ENCODE measurements at places on chromosomes 7 and 10.

GRCh38 chr7:81725812-81726127 is 44.1 kb downstream of the HGF start:
- DNase-seq = peak; percentile 90

GRCh38 chr10:5360318-5360915 is 4.3 kb upstream of the UCN3 start:
- no peak for DNase-seq

- no peak for DNase-seq
These were observed 764.6 kb upstream of the GHITM start for GRCh38 chr10:83374741-83375140.

DNA sequence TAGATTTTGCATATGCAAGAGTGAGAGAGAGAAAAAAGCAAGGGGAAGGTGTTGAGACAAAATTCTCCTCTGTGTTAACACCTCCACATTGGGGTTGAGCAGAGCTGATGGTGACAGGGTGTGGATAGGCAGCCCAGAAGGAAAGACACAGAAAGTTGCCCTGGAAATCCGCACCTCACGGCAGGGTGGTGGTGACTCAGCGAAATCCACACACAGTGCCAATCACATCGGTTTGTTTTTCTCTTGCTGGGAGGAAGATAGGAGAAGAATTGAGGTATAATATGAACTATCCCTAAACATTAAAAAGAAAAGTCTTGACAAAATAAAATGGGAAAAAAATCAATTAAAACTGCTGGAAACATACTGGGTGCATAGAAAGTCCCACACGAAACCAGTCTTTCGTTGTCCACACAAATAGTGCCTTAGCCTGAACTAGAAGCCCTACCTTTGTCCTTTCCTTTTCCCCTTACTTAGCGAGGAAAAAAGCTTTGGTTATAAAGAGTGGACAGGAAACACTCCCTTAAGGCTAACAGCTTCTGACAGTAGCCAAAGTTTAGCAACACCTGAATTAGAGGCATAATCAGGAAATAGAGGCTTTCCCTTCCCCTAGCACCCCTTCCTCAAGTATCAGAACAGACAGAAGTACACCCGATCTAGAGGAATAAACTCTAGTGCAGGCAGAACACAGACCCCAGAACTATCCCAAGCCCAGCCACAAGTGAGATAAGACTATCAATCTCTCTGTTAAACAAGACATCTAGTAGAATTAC is 39.2 kb upstream of the DNAJC1 start:
- no peak for DNase-seq

GRCh38 chr7:79317728-79318127 is 135.7 kb downstream of the MAGI2 start:
- DNase-seq = peak; percentile 89

DNA sequence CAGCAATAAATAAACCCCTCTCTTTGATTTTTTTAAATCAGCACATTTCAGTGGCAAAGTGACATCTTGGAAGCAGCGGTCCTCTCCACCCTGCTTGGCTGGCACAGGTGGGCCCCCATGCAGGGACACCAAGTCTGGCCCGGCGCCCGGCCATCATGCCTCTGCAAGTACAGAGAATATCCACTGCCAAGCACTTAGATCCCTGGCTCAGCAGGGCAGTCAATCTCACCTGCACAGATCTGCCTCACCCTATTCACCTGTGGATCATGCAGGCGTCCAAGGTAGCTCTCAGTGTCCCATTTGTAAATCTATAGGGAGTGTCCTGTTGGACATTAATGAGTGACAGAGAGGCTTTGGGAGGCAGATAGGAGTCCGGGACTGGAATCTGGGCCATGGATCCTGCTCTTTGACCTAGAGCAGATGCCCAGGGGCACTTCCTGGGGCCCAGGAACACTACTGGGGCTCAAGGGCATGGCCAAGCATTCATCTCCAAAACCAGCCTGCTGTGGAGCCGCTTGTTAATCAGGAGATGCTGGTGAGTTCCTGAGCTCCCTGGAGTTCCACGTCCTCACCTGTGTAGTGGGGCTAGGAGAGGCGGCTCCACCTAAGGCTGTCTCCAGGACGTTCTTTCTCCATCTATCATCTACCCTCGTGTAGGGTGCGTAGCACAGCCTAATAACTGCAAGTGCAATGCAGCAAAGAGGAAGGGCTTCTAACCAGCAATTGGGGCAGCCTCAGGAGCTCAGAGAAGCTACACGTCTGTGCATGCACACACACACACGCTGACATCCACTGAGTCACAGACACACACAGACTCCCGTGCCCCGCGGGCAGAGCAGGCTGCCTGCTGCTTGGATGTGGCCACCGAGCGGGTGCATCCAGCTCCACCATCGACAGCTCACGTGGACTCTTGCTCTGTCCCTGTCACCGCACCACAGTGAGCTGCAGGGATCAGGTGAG is 123.6 kb downstream of the OAT start:
- no peak for DNase-seq

DNA sequence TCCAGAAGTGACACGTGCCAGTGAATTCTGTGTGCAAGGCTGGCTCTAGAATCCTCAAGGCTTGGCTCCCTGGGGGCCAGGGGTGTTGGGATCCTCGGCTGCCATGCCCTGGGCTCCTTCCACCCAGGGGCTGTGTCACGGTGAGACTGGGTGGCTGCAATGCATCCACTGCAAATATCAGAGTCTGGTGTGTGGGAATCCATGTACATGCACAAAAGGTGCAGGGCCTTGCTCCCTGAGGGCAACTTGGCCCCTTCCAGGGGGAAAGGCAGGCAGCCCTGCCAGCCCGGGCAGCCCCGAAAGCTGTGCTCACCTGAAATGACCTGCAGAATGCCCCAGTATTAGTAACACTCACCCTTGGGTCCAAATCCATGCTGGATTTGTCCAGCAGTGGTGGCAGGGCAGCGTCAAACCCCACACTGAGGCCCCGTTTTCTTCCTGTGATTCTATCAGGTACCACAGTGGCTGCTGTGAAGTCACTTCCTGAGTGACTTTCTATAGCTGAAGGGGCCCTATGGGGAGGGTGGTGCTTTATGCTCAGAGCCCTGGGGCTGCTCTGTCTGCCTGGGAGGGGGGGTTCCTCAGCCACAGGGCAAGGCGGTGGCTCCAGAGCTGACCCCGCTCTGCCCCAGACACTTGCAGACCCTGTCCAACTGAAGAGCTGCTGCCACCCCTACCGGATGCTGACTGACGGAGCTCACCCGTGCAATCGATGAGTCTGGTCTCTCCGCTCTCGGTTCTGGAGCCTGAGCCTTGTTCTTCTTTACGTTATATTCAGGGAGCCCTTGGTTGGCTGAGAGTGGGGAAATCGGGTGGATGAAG is 317.7 kb downstream of the GLRX3 start:
- no peak for DNase-seq

DNA sequence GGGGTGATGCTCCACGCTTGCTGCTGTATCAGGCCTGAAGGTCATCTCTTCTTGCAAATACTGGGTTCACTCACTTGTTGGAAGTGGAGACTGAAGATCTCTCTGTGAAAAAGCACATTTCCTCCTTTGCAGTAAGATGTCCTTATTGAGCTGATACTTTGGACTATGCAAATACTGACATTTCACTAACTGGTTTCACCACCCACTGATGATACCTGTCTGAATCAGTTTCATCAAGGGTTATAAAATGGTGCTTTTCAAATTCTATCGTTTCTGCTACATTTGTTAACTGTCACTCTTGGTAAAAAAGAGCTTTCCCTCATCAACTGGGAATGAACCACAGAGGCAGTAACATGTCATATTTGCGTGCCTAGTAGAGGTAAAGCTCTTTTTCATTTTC is 35.5 kb downstream of the RAB19 start:
- no peak for DNase-seq

- no peak for DNase-seq
These were observed 3.9 kb downstream of the LRWD1 start for GRCh38 chr7:102468478-102469350.

DNA sequence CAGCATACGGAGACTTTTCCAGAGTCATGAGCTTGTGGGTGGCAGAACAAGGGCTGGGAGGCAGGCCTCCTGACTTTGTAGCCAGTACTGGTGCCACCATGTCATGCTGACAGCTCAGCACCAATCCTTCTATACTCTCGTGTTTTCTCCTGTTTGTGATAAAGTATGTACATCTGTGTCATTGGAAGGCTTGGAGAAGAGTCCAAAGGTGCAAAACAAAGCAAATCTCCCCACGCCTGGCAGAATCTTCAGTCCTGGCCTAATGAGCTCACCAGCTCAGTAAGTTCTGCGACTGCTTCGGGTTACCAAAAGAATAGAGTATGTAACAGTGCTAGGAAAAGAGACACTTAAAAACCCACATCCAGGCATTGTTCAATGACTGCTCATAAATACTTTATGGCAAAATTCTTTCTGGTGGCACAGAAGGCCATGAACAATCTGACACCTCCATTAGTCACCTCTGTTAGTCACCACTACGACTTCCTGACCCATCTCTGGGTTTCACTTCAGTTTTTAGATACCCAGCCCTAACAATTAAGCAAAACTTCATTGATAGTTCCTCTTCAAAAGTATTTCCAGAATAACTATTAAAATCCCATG is 24.5 kb downstream of the STEAP1 start:
- peak; percentile 95 for DNase-seq

DNA sequence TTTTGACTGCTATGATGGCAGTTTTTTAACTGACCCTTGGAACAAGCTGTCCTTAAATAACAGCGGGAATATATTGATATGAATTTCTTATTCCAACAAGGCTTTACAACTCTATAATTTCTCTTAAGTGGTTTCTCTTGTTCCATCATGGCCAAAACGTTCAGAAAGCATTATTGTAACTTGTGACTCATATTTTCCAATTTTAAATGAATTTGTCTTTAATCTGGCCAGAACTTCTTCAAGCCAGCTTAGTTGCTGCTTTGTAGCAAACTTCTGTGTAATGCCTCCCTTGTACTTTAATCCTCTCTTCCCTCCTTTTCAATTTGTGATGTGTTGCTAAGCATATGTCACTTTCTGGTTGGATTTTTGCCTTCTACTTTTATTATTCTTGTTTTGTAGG is 271.9 kb downstream of the KIF20B start:
- no peak for DNase-seq

GRCh38 chr10:101358706-101359300 is 4.8 kb downstream of the BTRC start:
- peak; percentile 25 for DNase-seq

GRCh38 chr7:129222064-129222463 is 2.8 kb upstream of the AHCYL2 start:
- no peak for DNase-seq

DNA sequence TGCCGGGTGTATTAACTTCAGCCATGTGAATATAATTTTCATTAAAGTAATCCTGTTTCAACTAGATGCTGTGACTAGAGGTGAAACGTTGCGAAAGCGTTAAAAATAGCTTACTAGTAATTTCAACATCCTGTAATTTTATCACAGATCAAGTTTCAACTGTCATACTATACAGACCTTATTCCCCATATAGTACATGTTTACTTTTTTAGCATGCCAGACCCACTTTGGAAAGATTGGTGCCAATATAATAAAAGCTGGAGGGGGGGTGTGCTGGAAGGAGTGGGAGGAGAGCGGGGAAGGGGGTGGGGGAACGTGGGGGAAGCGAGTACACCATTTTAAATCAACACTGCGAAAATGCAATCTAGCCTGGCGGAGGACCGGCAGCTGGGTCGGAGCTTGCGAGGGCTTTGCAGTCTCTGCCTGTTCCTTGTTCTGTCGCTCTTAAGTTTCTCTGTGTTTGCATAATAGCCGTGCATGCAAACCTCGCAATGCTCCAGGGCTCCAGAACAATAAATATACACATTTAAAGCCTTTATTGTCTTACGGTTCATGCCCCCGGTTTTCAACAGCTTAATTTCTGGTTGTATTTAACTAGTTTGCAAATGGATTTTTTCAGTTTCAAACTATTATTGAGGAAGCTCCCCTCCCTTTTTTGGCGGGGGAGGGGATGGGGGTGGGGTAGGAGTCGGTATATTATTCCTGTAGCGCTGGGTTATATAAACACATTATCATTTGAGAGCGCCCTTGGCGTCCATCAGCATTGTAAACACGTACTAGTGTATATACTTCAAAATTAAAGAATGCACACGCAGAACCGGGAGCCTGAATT is 1.3 kb upstream of the ARID5B start:
- DNase-seq = peak; percentile 58

- peak; percentile 60 for DNase-seq
These were observed 514 bp downstream of the NHLRC2 start for GRCh38 chr10:113854761-113855588.

DNA sequence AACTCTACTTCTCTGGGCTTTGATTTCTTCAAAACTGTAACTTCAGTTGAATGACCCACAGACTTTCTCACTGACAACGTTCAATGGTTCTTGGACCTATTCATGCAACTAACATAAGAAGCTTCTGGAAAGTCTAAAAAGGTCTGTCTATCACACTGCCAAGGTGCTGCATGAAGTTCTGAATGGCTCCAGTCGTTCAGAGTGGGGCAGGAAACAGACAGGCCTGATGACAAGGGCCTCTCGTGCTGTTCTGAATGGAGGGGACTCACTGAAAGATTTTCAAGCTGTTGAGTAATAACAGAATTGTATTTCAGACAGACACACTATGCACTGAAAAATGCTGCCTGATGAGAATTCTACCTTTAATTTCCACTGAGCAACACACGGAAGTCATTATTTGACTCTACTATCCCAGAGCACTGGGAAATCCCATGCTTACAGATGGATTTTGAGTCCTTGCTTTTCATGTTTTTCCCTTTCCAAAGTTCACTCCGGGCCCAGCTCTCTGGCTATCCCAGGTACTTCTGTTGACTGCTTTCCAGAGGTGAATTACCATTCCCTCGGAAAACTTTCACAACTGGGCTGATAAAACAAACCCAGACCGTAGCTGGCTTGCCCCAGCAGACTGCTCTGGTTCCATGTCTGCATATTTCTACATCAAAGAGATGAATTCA is 204.9 kb upstream of the FRMD4A start:
- DNase-seq = no peak

GRCh38 chr7:116525298-116525912 is 569 bp downstream of the CAV1 start:
- DNase-seq = peak; percentile 28

DNA sequence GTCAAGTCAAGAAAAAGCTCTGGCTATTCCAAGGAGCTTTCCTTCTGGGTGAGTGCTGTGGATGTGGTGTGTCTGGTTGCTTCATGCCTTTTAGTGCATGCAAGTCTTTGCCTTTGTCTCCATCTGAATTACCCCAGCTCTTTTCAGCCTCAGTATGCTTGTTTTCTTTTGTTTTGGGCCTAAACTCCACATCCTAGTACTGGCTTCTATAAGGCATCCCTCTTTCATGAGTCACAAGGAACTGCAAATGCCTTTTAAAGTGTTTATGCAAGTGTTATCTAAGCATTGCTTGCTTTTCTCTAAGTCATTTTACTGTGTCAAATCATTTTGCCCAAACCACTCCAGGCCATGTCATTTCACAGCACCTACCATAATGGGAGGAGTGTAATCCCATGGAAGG is 132.1 kb downstream of the PLCE1 start:
- DNase-seq = peak; percentile 92

GRCh38 chr7:8177109-8177933 is 84.6 kb downstream of the ICA1 start:
- no peak for DNase-seq

DNA sequence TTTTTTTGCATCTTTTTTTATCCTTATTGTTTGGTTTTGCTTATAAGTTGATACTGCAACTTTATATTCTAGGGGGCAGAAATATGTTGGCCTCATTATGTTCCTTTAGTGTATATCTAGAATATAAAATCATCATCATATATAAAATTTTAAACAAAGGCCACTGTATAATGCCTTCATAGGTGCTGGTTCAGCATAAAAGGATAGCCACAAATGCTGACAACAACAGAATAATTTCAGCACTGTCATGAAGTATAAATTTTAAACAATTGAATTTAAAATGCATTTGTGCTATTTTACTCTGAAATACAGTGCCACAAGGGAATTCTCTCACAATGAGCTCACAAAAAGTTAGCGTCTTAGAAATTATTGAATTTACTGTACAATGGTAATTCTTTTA is 285.9 kb downstream of the ATRNL1 start:
- DNase-seq = no peak

GRCh38 chr7:24717247-24717622 is 40.0 kb downstream of the GSDME start:
- DNase-seq = no peak

Measured in fibroblast of skin of back (primary cell).